ENCODE measurements at places on chromosomes 16 and 17.

GRCh38 chr17:549177-550040 lies 165.2 kb downstream of the VPS53 start:
- no peak for DNase-seq

DNA sequence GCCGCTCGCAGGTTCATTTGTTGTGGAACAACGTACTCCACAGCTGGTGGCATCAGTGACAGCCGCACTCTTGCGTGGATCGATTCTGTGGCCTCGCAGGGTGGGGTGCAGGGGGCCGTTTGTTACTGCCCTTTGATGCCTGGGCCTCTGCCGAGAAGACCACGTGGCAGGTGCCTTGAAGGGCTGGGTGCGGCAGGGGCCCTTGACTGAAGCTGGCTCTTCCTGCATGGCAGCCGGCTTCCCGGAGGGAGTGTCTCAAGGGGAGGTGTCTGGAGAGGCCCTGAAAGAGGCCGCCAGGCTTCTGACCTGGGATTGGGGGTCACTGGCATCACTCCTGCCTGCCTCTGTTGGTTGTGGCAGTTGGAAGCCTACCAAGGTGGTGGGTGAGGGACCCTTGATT lies 43.8 kb downstream of the TBCD start:
- DNase-seq, result no peak

DNA sequence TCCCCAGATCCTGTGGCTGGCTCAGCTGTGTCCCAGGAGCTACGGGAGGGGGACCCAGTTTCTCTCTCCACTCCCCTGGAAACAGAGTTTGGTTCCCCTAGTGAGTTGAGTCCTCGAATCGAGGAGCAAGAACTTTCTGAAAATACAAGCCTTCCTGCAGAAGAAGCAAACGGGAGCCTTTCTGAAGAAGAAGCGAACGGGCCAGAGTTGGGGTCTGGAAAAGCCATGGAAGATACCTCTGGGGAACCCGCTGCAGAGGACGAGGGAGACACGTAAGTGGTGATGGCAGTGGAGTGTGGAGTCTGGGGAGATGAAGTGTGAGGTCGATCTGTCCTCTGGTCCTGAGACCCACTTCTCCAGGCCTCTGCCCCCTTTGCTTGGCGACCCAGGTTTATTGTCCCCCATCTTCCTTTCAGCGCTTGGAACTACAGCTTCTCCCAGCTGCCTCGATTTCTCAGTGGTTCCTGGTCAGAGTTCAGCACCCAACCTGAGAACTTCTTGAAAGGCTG lies 585 bp downstream of the WRAP53 start:
- no peak for DNase-seq

GRCh38 chr17:17931159-17931558 lies 41.0 kb downstream of the TOM1L2 start:
- no peak for DNase-seq

GRCh38 chr16:69553332-69553731 lies 12.4 kb upstream of the NFAT5 start:
- no peak for DNase-seq

GRCh38 chr16:15644267-15644961 lies 1.5 kb upstream of the MARF1 start:
- no peak for DNase-seq

Data from central memory CD8-positive, alpha-beta T cell (primary cell).